ENCODE measurements at places on chromosomes 4 and X.

- no peak for DNase-seq
Measured at GRCh38 chrX:6244666-6245065, 16.0 kb upstream of the NLGN4X start.

DNA sequence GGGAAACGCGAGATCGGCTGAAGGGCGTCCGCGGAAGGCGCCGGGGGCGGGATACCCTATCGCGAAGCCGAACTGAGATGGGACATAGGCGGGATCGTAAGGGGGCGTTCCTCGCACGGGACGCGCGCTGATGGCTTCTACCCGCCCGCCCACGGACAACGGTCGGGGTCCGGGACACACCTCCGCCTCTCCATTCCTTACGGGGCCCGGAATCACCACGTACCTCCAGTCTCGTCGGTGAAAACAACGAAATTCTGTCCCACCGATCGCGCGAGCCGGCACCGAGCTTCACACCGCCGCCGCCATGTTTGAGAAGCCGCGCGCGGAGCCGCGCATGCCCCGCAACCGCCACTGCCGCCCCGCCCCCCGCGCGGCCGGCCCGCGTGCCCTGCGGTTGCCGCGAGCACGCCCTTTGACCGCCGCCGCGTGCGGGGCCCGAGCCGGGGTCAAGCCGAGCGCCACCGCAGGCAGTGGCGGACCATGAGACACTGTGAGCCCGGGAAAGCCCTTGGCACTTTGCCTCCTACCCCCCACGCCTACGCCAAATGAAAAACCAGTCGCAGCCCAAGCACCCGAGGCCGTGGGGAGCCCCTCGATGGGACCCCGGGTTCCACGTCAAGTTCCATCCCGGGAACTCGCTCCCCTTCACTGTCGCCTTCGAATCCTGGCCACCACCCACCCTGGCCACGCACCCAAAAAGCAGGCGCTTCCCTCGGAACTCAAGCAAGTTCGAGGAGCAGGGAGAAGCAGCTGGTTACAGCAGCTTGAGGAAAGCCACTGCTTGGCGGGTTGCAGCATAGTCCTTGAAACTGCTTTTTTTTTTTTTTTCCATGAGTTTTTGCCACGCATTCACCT is at the start of gene SCML2:
SCML2 (minus strand) TSS at position 320 of the 855 bp plus-strand sequence. CDS start 20,617 bp downstream, outside the sequence.
- no peak for DNase-seq

GRCh38 chr4:174714393-174715211 is 114.4 kb downstream of the GLRA3 start:
- no peak for DNase-seq

DNA sequence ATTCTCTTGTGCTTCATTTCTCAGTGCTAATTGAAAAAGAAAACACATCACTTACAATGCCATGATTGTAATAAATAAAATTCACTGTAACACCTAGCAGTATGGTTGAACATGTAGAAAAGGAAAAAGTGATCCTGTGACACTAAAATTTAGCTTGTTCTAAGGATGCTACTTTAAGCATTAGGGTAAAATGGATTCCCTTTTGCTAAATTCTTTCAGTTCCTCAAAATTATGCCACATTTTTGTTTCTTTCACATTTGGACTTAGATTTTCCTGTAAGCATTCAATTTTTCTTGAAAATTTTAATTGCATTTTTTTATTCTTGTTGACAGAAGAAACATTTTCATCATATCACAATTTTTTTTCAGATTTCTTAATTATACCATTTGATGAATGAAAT is 19.4 kb downstream of the TET2 start:
- DNase-seq, result no peak

DNA sequence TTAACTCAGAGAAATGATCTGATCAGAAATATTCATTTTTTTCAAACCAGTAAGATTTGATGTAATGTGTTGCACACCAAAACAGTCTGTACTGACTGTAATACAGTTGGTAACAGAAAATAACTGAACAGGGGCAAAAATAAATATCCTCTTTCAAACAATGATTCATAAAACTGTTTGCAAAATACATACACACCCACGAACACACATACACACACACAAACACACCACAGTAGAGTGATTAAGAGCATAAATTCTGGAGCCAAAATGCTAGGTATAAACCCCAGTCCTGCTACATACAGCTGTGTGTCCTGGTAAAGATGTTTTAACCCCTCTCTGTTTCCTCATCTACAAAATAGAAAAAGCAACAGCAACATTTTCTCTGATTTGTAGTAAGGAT is 376.6 kb downstream of the PDGFC start:
- DNase-seq, result no peak

DNA sequence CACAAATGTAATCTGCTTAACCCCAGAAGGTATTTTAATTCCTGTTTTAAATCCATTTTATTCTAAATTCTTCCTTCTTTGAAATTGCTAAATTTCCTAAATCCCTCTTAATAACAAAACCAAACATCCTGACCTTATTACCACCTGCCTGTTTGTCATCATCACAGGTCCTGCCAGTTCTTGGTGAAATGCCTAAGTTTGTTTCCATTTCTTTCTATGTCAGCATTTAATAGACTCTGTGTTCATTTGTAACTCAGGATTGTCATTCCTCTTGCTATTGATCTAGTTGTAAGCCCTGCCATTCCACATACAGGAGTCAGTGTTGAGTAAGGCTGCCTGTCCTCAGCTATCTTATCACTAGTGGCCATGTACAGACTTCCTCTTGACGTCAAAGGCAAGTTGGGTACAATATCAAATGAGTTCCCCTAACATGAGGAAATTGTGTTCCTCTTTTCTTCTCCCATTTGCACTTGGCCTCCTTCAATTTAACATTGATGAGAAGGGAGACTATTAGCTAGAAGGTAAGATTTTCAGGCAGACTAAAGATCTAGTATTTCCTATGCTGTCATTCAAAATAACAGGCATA is 440.1 kb downstream of the AFF2 start:
- DNase-seq, result no peak

DNA sequence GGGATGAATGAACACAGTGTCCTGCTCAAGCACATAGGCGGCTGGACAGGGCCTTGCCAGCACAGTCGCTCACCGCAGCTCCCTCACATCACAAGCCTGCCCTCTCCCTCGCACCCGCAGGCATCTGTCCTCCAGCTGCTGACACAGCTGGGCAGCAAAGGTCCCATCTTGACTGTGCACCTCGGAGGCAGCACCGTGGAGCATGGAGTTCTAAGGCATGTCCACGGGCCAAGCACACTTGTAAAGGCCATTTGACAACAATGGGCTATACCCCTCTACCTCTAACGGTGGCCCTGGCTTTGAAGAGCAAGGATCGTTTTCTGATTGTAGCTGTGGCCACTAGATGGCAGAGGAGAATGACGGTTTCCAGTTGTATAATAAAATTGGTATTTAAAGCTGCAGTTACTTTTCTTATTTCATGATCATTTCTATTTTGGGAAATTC is 53.8 kb downstream of the APLN start:
- DNase-seq, result no peak

DNA sequence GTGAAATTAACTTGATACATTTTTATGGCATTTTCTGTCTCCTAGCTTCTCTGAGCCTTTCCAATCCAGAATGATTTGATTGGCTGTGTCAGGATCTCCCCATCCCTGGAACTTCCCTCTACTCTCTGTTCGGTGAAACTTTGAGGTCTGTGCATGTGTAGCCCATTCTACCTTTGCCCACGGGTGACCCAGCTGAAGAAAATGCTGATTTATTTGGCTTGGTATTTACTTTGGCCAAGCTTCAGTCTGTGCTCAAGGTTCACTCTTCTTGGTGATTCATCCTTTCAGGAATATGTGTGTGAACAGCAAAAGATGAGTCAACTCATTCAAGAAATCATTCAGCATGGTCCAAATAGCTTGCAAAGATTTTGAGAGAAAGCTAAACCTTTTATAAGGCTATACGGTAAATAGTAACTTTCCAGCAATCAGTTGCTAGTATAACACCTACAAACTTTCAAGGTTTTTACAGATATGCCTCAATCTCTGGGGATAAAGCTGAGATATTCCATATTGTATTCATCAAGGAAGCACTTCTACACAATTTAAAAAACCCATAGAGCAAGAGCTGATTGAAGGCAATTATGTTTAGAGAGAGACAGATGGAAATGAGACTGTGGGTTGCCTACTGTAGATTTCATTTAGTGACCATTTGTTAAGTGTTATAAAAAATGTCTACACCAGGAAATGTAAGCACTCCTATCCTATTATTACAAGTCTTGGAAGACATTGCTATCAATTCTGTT is 233.9 kb upstream of the CXXC4 start:
- no peak for DNase-seq

GRCh38 chr4:66649236-66649635 is 896.1 kb downstream of the CENPC start:
- DNase-seq, result no peak

- DNase-seq, result no peak
Measured at GRCh38 chr4:57378766-57379165, 268.6 kb upstream of the IGFBP7 start.

GRCh38 chrX:130005089-130005807 is 22.8 kb downstream of the BCORL1 start:
- DNase-seq, result no peak

DNA sequence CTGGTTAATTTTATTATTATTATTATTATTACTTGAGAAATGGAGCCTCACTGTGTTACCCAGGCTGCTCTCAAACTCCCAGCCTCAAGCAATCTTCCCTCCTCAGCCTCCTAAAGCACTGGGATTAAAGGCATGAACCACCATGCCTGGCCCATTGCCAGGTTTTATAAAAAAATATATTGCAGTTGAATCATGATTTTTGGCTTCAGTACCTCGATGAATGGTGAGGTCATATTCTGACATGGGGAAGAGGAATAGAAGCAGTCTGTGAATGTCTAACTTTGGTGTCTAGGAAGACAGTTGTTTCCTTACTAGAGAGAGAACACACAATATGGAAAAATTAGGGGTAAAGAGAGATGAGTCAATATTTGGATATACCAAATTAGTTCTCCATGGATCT is 32.0 kb downstream of the CCSER1 start:
- no peak for DNase-seq

DNA sequence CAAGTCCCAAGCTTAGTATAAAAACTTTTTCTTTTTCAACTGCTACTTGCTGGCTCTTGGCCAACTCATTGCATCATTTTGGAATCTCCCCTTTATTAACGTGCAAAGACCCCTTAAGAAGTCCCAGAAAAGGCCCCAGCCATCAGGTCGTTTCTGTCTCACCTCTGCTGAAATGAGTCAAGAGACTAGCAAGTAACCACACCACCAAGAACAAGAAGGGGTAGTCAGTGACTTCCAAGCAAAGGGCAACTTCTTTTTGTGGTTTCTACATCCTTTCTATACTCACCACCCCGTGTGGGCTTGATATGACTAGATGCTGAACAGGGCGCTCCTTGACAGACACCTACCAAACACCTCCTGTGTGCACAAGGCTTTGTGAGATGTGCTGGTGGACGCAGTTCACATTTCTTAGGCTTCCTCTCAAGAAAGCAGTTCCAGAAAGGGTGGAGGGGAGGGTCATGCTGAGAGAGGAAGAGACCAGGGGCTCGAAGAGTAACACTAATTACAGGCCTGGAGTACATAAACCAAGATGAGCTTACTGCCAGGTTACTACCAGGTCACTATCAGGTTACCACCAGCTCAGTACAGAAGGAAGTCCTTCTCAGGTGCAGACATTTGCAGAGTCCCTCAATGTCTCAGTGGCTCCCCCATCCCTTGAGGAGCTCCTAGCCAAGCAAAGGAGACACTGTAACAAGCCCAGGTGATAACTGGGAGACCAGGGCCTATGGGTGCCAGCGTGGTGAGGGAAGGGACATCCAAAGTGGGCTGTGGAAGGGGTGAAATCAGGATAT is 19.3 kb downstream of the JAKMIP1 start:
- DNase-seq, result no peak

DNA sequence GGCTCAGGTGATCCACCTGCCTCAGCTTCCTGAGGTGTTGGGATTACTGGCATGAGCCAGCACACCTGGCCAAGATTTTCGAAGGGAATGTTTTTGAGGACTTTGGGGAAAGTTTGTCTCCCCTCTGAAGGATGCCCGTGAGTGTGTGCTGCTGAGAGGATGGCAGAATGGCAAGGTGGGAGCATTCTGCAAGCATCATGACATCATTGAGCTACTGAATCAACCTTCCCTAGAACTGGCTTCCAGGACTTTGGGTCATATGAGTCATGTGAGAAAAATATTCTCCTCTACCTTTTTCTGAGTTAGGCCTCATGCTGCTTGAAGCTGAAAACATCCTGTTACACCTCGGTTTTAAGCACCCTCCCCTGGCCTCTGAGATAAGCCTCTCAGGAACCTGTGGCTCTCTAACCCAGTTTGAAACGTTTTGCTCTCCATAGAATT is 31.0 kb downstream of the TMEM131L start:
- DNase-seq, result no peak

GRCh38 chr4:165518024-165518616 is 139.3 kb downstream of the CPE start:
- no peak for DNase-seq

DNA sequence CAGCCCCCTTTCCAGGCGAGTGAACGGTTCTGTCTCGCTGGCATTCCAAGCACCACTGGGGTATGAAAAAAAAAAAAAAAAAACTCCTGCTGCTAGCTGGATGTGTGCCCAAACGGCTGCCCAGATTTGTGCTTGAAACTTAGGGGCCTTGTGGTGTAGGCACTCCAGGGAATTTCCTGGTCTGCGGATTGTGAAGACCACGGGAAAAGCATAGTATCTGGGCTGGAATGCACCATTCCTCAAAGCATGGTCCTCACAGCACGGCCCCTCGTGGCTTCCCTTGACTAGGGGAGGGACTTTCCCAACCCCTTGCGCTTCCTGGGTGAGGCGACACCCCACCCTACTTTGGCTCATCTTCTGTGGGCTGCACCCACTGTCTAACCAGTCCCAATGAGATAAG is 516.8 kb upstream of the FAM241A start:
- peak; percentile 96 for DNase-seq

DNA sequence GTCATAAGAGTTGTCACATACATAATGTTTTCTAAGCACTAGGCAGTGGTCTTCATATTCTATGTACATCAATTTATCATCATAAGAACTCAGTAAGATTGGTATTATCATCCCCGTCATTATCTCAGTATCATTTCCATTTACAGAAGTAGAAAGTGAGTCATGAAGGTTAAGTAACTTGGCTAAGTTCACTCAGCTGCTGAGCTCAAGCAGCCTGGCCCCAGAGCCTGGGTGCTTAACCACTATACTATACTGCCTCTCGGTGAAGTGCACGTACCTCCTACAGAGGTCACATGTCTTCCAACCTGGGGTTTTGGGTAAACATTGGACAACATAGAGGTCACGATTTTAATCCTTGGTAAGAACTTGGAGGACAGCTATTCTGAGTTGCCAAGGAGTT is 161.5 kb upstream of the GATB start:
- no peak for DNase-seq

GRCh38 chr4:139278485-139278884 is 1.5 kb downstream of the MGARP start:
- no peak for DNase-seq

DNA sequence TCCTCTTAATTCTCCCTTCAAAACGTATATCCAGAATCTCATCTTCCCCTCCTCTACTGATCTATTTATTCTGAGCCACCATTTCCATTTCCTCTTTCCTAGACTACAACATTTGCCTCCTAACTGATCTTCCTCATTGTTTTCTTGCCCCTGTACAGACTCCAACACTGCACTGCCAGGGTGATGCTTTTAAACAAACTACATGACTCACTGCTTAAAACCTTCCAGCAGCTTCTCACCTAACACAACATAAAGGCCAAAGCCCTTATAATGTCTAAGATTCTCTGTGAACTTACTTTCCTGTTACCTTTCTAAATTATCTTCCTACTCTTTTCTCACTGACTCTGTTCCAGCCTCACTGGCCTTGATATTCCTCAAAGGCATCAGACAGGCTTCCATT is 161.0 kb upstream of the HS3ST1 start:
- no peak for DNase-seq

Data from SK-N-MC (cell line).